ENCODE measurements at places on chromosomes 4 and X.
A peak's percentile ranks its signal among the peaks of the same experiment; 100 is the strongest.

GRCh38 chrX:72308209-72308565 lies 2.5 kb upstream of the CITED1 start:
- no peak for DNase-seq

GRCh38 chr4:57287687-57288604 lies 177.8 kb upstream of the IGFBP7 start:
- no peak for DNase-seq

DNA sequence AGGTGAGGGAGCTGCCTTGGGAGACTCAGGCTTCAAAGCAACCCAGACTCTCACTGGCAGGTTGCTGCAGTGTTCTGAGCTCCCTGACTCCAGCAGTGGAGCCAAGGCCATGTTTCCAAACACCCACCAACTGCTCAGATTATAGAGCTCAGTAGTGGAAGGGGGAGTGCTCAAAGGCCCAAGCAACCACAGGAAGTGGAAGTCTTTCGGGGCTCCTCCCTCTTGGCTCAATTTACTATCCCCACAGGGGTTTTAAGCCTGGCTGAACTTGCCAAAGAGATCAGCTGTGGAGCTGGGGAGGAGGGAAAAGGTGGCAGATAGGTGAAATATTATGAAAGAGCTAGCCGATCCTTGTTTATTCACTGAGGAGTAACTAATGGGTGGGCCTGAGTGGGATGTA lies 82.5 kb downstream of the HPRT1 start:
- no peak for DNase-seq

DNA sequence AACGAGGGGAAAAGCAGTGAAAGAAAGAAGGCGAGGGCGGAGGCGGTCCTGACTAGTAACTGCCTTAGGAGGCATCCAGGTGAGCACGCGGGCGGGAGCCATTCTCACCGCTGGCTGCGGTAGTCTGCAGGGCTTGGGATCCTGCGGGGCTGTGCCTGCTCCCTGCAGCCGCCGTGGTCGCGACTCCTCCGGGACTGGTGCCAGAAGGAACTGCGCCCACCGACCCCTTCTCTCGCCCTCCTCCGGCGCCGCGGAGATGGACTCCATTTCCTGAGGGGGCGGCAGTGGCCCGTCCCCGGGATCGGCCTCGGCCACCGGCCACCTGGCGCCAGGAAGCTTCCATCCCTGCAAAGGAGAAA lies 543 bp downstream of the NFXL1 start:
- DNase-seq = peak; percentile 0

GRCh38 chr4:1192091-1192492 lies 19.7 kb upstream of the SPON2 start:
- no peak for DNase-seq

- no peak for DNase-seq
Measured at GRCh38 chrX:41958861-41959260, 35.5 kb upstream of the CASK start.

- DNase-seq = no peak
Measured at GRCh38 chrX:68121371-68121770, 311.9 kb downstream of the OPHN1 start.

DNA sequence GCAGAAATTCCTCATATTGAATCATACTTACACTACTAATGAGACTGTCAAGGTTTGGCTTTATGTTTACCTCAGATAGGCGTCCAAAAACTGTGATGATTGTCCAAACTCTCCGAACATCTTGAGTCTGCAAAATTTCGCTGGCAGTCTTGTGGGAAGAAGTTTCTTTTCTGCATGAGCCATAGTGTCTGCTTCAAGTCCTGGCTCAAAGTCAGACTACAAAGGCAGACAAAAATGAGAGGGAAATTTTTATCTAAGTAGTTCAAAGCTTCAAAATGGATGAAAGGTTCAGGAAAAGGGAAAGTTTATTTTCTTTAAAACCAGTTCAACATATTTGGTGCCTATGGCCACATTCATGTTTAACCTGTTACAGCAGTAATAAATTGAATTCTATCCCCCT lies 40.7 kb downstream of the PALLD start:
- no peak for DNase-seq

DNA sequence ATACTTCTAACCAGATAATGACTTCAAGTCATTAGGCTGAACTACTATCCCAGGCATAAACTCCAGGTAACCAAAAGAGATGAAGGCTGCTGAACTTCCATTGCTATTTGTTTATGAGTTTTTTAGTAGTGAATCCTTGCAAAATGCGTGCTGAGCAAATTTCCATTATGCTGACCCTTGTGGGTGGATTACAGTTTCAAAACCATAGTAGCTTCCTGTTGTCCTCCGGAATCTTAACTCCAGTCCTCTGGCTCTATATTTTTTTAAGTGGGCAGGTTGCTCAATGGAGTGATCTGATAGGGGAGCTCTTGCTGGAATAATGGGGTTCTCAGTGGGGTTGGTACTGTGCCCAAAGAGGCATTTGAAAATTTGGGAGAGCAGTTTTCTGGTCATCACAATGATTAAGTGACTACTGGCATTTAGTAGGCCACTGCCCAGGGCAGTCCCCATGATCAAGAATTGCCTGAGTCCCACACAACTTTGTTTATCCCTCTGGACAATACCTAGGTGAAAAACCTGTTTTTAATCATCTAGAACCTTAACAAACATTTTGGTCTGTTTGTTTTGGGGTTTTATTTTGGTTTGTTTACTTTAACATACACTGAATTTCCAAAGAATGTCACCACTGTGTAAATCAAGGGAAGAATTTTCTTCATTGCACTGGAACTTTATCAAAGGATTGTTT lies 302.3 kb upstream of the GATB start:
- DNase-seq = no peak

DNA sequence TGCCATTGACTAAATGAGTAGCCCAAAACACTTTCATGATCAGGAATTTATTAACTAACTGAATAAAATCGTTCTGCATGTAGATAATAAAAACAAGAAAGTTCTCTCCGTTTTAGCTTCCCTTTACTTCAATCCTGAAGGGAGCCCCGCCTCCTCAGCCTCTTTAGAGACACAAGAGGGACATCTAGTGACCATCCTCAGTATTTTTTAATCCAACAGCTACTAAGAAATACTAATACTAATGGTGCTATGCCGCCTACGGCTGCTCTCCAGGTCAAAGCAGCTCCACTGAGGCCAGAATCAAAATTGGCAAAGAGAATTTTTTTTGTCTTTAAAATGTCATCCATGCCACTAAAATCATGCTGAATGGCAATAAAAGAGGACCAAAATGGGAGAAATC lies 3.2 kb upstream of the PCDH19 start:
- no peak for DNase-seq

GRCh38 chr4:151045907-151046306 lies 30.8 kb upstream of the LRBA start:
- no peak for DNase-seq

DNA sequence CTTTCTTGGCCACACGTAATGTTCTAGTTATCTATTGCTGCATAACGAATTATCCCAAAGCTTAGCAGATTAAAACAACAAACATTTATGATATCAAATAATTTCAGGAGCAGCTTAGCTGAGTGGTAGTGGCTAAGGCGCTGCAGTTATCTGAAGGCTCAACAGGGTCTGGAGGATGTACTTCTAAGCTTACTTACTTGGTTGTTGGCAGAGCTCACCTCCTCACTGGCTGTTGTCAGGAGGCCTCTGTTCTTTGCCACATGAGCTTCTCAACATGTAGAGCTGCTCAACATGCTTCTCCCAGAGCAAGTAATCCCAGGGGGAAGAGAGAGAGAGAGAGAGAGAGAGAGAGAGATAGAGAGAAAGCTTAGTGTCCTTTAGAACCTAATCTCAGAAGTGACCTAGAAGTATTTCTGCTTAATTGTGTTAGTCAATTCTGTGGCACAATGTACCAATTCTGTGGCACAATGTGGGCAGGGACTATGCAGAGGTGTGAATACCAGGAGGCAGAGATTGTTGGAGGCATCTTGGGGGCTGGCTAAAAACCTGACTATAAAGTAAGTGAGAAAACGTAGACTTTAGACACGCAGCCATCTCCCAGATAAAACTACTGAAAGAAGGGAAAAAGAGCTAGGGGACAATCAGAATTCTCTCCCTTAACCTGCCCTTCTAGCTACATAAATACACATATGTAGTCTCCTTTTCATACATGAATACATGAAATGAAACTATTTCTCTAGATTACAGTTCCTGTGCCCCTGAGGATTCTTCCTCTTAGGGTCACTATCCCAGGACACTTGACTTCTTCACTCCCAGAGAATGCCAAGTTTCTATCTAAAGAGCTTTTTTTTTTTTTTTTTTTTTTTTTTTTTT lies 40.2 kb downstream of the HOPX start:
- no peak for DNase-seq

- DNase-seq = no peak
Measured at GRCh38 chr4:112296949-112297880, at the start of gene ALPK1. Gene ALPK1, plus strand, starts transcription at chr4:112297369.

- no peak for DNase-seq
Measured at GRCh38 chr4:37453999-37454800, 209.7 kb downstream of the NWD2 start.

DNA sequence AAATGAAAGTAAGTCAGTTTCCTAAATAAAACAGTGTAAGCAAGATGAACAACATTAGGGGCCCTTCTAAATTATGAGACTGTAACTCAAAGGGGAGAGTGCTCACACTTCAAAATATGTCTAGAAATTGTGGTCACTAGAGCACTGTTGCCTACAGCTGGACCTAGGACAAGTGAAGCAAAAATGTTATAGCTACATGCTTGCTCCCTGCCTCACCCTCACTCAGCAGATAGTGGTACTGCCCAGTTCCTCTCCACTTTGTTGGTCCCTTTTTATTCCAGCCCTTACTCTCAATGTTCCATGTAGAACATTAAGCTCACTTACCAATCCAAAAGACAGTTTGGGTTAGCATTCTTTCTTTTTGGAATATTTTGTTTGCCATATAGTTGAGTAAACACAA lies 147.3 kb downstream of the GRIA3 start:
- no peak for DNase-seq

DNA sequence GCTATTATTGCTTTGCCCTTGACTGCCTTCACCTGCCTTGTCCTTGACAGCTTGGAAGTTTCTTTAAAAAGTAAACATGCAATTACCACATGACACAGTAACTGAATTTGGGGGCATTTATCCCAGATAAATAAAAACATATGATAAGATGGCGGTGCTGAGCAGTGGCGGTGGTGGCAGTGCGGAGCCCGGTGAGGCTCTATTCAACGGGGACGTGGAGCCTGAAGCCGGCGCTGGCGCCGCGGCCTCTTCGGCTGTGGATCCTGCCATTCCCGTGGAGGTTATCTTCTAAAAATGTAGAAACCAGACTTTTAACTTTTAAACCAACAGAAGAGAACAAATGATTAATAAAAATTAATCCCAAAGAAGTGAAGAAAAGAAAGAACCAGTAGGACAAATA lies 59.7 kb upstream of the ZDHHC15 start:
- DNase-seq = no peak

GRCh38 chrX:24877854-24878650 lies 137.7 kb downstream of the ARX start:
- no peak for DNase-seq

DNA sequence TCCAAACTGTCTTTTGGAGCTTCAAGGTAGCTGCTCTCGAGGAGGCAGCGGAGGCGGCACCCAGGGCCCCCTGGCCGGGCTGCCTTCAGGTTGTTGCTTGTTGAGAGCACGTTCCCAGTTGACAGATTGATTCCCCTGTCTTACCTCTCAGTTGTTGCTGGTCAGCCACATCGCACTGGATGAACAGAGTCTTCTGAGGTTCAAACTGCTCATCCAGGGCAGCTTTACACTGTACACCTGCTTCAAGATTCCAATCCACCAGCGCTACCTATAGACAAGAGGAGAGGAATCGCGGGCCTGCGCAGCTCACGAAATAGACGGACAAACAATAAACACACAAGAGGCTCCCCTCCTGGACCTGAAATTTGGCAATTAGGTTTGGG lies 497 bp downstream of the HPGD start:
- no peak for DNase-seq

DNA sequence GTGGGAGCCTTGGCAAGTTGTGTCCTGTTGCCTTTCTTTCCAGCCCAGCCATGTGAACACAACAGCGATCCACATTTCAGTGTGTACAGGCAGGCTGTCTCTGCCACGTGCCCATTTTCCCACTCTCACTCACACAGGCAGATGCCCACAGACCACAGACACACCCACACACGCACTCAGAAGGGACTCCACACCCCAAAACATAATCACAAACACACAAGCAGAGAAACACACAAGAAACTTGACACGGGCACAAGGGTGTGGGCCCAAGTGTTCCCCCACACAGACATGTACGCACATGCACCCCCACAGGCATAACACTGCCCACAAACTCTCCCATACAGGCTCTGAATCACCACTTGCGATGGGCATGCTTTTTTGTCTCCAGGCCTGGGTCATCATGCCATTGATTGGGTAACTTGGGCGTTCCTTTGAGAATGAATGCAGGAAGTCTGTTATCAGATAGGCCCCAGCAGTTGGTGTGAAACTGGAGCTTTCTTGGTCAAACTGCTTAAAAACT lies 84.3 kb downstream of the NBDY start:
- peak; percentile 7 for DNase-seq

DNA sequence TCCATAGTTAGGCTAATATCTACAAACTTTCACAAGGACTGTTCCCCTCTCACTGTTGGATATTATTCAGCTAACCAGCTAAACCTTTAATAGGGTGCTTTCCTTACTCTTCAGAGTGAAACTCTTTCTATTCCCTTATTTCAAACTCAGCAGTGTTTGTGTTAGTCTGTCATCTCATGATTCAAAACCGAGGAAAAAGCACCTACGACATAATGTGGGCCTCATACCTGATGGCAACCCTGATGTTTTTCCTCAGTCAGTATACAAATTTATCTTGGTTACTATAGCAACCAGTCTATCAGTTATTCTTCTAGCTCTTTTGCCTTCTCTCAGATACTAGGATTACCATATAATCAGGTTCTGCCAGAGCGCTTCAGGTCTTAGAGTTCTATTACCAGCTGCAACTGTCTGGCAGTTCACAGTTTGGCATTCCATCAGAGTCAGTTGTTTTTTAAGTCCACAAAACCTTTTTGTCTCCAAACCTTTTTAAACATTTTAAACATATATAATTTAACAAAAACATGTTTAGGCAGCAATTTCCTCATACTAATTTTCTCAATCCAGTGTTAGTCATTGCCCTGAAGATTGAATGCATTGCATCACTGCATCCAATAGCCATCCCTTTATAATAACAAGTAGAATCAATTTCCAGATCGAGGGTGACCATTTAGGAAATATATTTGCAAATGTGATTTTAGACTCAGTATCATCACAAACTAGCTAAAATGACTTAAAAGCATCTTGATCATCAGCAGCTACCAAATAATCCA lies 7.4 kb downstream of the WDR44 start:
- no peak for DNase-seq

- DNase-seq = no peak
Measured at GRCh38 chr4:109576462-109576861, 16.4 kb downstream of the MCUB start.

GRCh38 chrX:153779891-153780677 lies 757 bp upstream of the SRPK3 start:
- DNase-seq = no peak

- DNase-seq = no peak
Measured at GRCh38 chr4:158814636-158815330, 46.0 kb downstream of the FNIP2 start.

DNA sequence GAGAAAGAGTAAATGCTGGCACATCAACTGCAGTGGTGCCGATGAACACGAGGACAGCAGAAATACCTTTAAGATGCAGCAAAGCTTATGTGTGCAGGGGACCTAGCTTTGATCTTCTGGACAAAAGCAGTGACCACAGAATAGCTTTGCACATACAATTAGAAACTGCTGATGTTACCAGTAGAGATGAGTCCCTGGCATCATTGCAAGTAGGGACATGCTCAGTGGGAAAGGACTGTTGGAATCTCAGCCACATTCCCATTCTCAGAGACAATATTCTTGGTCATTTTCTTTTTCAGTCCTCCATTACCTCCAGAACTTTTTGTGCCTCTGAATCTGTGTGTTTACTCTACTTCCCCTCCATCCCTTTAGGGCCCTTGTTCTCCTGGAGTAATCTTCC lies 16.9 kb upstream of the PDLIM3 start:
- no peak for DNase-seq
